Spinal cord (tissue), 10 donors: ENCODE measurements at places on chromosomes 5 and 9. TPM values are rescaled to one million over a fixed set of nuclear protein-coding genes. Genes with fewer than 3 reads are reported as not detected.

- no peak for DNase-seq
- peaks cover 23% of the 10 kb centered on the region for H3K4me1 ChIP-seq
- no peak within 1 kb of the TSS for H3K4me3 ChIP-seq
Observed at GRCh38 chr9:34662526-34663302, at the start of gene CCL27. Gene CCL27 (minus strand): TSS chr9:34662657. CDS start chr9:34662633, 24 bp downstream.

PSAT1 gene
- 86.7 TPM for total RNA-seq

HARS1 gene
- 51.4 TPM for total RNA-seq

DNA sequence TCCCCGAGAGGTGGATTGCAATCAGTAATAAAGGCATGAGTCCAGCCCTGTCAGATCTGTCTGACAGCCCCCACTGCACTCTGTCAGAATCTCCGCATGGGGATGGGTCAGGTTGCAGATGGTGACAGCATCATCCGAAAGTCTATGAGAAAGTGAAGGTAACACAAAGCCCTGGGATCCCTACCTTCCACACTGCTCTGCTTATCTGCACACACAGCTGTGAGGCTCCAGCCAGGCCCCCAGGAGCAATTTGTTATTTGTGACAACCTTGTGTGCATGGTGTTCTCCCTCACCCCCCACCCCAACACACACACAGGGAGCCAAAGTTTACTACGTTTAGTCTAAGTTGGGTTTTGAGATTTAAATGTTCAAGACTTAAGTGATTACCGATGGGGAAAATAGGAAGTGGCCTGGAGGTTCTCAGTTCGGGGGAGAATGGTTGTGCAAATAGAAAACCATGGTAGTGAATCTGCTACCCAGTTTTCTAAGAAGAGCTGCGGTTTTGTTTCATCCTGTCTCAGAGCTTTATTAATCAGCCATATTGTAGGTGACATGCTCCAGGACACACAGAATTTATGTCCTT is 92.7 kb downstream of the SV2C start:
- H3K36me3 ChIP-seq: no peaks in the 10 kb centered on the region
- H3K4me1 ChIP-seq: no peaks in the 10 kb centered on the region
- no peak overlapping the region for H3K4me3 ChIP-seq

DIPK1B gene
- 24.9 TPM for total RNA-seq

GRCh38 chr9:127223266-127223665 is 41.3 kb upstream of the GARNL3 start:
- H3K27me3 ChIP-seq: no peaks in the 10 kb centered on the region
- H3K27ac ChIP-seq: no peak overlapping the region
- no peak for DNase-seq
- peaks cover 20% of the 10 kb centered on the region for H3K4me1 ChIP-seq

- H3K27ac ChIP-seq: peak overlapping the region; percentile 67
- no peak for DNase-seq
- peak overlapping the region; percentile 56 for H3K4me3 ChIP-seq
- H3K36me3 ChIP-seq: no peaks in the 10 kb centered on the region
Observed at GRCh38 chr9:129436751-129437625, 183.9 kb downstream of the C9orf50 start.

DNA sequence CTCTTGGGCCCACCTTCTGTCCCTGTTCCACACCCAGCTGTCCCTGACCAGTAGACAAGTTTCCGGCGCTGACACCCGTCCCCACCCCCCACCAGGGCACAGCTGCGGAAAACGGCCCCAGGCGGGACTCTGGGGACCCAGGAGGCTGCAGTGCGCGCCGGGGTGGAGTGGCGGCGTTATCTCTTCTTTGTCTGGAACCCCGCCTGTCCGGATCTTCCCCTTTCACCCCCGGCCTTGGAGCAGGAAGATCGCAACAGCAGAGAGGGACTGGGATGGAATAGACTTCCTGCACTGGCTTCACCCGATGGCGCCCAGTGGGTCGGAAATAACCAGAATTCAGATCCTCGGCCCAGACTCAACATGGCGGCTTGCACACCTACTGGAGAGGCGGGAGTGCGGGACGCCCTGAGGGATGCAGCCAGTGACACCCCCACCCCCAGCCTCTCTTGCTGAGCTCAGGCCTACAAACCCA is 4.7 kb downstream of the PAX5 start:
- H3K4me3 ChIP-seq: no peak overlapping the region
- peaks cover 100% of the 10 kb centered on the region for H3K27me3 ChIP-seq
- no peak overlapping the region for H3K27ac ChIP-seq
- DNase-seq: no peak
- H3K4me1 ChIP-seq: peaks cover 48% of the 10 kb centered on the region

DNA sequence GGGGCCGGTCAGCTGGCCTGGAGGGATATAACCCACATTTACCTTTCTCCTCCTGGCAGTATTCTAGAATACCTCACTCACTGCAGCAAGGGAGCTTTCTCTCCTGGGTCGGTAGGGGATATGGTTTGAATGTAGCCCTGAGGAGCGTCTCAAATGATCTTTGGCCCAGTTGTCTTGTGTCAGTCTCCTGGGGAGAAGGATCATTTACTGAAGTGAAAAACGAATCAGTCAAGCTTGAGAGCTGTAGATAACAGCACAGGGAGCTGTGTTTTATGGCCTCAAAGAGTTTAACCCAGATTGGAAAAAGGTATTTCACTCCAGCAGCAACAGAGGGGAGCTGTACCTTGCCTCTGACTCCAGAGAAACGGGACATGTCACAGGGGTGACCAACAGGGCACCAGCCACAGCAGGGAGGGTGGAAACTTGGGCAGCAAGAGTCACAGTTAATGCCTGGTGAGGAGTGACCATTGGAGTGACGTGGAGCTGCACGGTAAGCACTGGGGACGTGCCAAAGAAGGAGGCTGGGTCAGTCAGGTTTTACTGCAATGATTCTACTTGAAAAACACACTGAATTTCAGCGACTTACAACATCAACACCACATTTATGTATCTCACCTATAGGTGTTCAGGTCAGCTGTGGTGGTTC is 29.8 kb upstream of the ZFR start:
- no peak overlapping the region for H3K27ac ChIP-seq
- no peak overlapping the region for H3K4me3 ChIP-seq
- no peaks in the 10 kb centered on the region for H3K27me3 ChIP-seq
